ENCODE measurements at places on chromosomes 7 and 10.

DNA sequence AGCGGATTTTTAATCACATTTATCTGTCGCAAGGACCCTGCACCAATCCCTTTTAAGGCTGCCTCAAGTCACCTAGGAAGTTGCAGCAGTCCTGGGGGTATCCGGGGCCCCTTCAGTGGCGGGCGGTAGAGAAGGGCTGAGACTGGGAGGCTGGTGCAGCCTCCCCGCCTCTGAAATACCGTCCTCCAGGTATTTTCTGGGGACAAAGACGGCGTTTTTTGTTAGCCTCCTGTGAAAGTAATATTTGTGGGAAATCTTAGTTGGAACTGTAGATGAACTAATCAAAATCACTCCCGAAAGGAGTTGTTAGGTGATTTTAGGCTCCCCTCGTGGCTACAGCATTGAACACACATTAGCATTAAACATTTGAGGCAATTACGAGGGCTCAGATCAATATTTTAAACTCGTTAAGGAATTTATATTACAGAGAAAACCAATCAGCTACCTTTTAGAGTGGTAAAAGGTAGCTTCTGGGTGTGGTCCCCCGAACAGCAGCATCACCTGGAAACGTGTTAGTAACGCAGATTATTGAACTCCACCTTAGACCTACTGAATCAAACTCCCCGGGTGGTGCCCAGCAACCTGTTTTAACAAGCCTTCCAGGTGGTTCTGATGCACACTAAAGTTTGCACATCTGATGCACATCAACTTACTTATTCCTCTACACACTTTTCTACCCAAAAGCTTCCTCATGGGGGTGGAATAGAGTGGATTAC lies 530 bp upstream of the ANXA7 start:
- DNase-seq: no peak

GRCh38 chr7:22561321-22561811 lies 61.4 kb upstream of the STEAP1B start:
- peak; percentile 21 for DNase-seq

DNA sequence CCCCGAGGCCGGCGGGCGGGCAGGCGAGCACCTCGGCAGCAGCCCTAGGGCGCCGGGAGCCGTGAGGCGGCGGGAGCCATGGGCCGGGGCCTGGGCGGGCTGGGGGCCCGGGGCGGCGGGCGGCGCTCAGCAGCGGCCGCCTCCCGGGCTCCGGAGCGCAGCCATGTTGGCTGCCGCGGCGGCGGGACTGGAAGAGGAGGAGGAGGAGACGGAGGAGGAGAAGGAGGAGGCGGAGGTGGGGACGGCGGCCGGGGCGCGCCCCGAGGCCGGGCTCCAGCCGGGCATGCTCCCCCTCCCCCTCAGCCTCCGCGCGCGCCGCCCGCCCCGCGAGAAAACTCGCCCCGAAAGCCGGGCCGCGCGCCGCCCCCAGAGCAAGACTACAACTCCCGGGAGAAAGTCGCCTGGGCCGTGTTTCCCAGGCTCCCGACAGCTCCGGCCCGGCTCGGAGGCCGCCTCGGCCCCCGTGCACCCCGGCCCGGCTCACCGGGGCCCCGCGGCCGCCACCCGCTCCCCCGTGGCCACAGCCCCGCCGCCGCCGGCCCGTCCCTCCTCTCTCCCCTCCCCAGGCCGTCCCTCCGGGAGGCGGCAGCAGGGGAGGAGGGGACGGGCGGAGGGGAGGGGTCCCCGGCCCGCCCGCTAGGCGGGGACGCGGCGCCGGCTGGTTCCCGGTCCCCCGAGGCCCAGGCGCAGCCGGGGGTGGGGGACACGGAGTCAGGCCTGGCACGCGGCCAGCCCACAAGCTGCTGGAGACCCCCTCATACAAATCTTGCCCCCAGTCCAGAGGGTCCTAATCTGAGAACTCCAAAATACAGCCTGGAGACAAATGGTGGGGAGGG lies at the start of gene DLG5:
Gene DLG5 (minus strand): TSS at position 190 of the 836 bp plus-strand sequence. CDS start 235 bp downstream, outside the sequence.
- no peak for DNase-seq

DNA sequence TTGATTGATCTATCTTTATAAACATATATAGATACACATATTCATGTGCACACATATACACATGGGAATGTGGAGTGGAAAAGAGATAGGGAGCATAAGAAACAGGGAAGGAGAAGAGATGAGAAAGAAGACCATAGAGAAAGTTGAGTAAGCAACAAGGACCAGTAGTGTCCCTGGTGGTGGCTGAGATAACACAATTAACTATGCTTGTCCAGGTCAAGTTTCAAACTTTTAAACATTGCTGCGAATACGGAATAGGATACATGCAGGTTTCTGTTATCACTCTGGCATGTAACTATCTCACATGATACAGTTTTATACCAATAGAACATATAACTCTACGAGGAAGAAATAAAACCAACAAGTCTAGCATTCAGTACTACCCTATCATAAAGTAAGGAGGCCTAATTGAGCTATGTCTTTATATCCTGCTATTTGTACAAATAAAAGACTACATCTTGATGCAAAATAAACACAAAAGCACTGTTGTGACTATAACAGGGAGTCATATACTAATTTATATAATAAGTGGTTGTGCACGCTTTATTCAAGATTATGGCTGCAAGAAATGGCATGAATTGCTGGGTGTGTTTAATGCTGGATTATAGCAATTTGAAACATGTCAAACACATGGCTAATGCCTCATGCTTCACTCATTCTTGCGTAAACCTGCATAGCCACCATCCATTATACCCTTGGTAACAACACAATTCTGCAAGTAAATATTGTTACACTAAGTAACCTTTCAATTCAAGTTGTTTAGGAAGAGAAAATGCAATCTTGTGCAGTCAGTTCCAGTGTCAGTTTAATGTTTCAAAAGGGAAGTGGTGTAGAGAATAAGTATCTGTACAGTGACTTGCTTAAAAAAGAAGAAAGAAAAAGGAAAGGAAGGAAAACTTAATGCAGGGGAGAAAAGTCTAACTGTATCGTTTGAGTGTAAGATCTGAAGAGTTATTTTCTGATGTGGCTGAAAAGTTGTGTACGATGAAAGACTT lies 8.2 kb downstream of the FOXP2 start:
- no peak for DNase-seq
